Naive thymus-derived CD8-positive, alpha-beta T cell (primary cell): ENCODE measurements at places on chromosomes 13 and 19.

DNA sequence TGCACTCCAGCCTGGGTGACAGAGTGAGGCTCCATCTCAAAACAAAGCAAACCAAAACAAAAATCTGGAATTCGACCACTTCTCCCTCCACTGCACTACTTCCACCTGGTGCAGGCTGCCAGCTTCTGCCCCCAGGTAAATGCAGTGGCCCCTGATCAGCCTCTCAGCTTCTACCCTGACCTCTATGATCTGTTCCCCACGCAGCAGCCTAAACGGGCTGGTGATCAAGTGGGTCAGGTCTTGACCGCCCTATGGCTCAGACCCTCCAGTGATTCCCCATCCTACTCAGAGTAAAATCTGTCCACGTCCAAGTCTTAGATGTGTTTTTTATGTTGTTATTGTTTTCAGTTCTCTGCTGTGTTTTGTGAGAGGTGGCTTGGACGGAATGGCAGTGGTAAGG is 163.9 kb downstream of the KCTD15 start:
- DNase-seq, result no peak

GRCh38 chr13:33578786-33579185 is 239.2 kb upstream of the RFC3 start:
- DNase-seq, result no peak

- no peak for DNase-seq
These were observed 649.3 kb upstream of the ARGLU1 start for GRCh38 chr13:107217251-107217650.

DNA sequence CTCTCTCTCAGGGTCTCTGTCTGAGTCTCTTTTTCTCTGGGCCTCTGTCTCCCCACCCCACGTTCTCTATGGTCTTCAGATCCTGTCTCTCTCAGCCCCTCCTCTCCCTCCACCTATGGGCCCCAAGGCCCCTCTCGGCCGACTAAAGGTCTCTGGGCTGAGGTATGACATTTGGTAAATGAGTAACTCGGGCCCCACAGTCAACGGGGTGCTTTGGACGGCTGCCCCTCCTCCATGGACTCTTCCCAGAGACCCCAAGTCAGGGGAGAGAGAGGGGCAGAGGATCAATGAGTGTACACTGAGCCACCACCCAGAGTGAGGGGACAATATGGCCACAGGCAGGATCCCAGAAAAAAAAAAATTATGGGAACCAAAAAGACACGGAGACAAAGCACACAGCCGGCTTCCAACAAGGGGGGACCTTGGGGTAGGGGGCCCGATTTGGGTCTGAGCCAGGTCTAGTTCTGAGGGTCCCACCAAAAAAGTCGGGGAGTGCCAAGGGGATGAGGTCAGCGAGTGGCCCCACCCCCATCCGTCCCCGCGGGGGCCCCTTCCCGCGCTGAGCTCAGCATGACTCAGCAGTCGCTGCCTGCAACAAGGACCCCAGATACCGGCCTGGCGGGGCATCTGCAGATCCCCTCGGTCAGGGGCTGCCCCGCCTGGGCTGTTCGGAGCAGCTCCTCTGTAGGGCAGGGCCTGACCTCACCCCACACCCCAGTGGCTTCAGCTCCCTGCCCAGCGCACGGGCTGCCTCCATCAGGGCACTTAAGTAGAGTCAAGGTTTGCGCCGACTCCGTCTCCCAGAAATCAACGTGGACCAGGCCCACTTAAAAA is 1.5 kb upstream of the FTL start:
- DNase-seq, result peak; percentile 46

DNA sequence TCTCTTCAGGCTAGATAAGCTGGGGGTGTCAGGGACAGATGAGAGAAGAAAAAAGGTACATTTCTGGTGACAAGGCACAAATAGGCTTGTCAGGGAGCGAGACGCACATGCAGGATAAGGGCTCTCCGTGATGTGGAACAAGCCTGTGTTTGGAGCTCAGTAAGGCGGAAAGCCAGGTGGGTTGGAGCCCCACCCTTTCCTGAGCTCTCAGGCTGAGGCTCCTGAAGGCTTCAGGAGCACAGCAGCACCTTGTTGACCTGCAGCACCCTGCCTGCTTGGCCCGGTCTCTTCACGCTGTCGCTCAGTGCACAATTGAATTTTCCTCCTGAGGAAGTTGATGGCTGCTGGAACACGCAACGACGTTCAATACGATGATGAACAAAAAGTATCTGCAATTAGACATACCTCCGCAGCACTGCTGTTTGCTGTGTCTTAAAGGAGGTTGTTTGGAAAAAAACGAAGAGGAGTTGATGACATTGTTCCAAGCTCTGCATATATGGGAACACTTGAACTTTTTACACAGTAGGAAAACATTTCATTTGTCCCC is 29.3 kb downstream of the SERP2 start:
- no peak for DNase-seq

DNA sequence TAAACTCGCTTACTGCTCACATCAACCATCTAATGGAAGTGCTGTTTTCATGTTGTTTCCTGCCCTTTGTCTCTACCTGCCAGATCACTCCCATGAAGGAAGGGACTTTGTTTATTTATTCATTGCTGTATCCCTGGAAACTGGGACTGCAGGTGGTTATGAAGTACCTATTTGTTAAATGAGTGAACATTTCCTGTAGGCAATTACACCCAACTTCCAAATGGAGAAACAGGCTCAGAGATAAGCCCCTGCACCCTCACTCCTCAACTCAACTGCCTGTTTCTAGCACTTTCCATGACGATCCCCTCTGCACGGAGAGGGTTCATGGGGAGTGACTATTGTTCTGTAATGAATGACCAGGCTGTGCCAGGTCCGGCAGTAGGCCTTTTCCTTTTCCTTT is 1.9 kb upstream of the SELENOW start:
- DNase-seq, result no peak

- no peak for DNase-seq
These were observed 222.1 kb downstream of the MZT1 start for GRCh38 chr13:72505376-72505775.

DNA sequence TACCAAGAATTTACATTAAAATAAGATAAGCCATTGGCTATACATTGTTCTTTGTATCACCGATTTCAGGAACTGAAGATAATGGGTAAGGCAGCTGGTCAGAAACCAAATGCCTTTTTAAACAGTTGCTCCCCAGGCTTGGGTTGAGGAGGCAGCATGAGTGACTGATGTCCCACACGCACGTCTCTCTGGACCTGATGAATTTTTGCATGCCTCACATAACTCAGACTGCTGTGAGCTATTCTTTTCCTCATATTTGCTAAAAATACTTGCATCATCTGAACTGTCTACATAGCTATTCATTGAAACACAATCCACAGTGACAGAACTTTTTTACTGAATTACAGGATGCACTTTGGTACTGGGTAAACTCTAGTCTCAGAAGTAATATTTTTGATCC is 123.6 kb upstream of the MAB21L1 start:
- DNase-seq, result no peak

DNA sequence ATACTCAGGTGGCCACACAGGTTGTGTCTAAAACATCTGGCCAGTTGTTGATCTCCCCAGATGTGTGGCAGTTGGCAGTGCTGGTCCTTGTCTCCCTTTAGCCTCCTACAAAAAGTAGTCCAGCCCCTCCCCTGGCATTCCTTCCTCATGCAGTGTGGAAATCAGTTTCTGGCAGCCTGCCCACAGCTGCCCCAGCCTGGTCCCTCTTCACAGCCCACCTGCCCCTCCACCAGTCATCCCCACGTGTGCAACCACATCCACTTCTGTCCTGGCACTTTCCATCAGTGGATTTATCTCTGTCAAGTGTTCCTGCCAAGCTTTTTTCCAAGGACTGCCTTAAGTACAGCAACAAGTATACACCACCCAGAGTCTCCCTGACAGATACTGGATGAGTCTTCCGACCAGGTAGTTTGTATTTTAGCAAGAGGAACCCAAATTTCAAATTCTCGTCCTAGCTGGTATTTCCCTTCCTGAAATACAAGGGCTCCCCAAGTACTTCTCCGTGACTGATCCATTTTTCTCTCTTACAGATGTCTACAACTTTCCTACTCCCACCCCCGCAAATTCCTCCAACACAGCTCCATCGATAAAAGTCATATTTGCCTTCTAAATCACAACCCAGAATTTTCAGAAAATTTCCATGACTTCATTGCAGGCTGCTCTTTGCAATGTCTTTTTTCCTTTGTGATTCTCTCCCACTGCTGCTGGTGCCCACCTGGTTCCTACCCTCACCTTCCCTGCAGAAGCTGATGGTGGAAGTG is 313.5 kb downstream of the FOXO1 start:
- no peak for DNase-seq

- peak; percentile 99 for DNase-seq
These were observed 720 bp upstream of the HNRNPL start for GRCh38 chr19:38850436-38850975.

DNA sequence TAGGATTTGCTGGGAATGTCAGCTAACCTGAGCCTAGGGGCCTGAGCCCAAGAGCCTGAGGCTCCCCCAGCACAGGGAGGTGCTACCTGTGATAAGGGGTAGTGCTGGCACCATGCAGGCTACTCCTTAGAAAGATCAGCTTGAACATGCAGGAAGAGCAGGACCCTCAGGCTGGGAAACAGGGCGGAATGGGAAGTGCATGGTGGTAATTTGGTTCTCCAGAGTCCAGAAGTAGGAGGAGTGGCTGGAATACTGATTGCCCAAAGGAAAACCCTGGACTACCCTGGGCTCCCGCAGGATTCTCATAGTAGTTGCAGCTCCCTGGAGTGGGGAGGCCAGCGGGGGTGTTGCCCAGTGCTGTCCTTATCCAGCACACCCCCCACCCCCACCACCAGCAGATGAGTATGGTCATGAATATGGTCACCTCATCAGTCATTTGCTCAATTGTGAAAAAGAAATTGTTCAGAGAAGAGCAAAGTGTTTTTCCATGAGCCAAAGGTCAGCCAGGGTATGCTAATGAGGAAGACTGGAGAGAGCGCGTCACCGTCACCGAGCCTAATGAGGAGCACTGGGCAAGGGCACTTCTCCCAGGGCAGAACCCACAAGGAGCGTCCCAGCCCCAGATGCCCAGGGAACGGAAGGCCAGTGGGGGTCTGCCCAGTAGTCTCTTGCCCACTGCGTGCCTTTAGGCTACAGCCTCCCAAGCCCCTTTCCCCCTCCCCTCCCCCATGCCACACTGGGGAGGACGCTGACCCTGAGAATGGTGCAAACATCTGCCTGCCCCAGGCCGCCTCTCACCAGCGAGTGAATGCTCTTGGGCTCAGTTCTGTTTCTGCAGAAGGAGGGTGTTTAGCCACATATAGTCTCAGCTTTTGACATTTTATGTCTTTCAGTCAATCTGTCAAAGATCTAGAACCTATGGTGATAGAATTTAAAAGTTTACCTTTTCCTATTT is 5.3 kb downstream of the SLC25A15 start:
- no peak for DNase-seq

- no peak for DNase-seq
These were observed 120.0 kb downstream of the UQCRFS1 start for GRCh38 chr19:29092712-29093552.

DNA sequence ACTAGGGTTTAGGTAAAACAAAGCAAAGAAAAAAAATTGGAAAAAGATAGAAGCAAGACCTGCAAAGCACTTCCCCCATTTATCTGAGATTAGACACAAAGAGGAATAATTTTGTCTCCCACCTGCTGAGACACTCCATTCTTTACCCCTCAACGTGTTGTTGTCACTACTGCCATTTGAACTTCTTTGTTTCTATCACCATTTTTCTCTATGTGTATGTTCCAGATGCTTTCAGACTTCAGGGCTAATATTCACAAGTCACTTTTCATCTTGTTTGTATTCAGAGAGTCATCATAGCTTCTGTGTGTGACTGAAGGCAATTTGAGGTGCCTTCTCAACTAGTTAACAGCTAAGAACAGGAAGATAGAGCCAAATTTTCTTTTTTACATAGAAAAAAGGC is 512.5 kb downstream of the TBC1D4 start:
- no peak for DNase-seq

DNA sequence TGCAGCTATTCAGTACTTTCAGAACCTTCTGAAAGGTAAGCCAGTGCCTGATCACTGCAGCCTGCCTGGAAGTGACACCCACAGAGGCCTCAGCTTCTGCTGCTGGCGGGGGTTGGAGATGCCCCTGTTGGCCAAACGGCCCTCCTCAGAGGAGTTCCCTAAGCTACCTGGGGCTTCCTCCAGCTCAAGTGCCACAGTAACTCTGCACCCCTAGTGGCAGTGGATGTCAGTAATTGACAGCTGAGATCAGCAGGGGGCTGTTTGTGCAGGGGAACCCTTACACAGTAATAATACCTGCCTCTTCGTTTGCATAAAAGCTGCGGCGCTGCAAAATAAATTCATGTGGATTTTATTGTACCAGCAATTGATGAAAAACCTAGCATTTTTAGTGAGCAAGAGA is 28.9 kb downstream of the TDRD12 start:
- peak; percentile 71 for DNase-seq

DNA sequence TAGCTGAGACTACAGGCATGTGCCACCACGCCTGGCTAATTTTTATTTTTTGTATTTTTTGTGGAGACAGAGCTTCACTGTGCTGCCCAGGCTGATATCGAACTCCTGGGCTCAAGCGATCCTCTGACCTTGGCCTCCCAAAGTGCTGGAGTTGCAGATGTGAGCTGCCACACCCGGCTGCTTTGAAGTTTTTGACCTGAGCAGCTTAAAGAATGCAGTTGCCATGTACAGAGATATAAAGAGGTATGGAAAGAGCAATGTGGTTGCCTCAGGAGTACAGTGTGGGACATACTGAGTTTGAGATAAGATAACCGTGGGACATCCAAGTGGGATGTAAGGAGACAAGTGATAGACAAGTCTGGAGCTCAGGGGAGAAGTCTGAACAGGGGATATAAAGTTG is 82.7 kb upstream of the LSM14A start:
- DNase-seq, result no peak

DNA sequence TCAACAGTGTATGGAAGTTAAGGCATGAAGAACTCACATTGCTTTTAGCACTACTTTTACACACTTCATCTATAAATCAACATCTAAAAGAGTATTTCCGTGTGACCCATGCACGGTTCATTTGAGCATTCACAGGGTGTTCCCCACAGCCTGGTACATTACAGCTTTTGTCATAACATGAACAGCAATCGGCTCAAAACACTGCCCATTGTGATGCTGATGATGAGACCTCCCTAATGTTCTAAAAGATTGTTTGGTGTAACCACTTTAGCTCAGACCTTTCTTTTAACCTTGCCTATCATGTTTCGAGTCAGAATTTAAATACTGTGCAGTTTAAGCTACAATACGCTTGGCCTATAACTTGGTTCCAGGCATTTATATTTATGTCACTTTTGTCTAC is 4.1 kb upstream of the KLF5 start:
- no peak for DNase-seq

DNA sequence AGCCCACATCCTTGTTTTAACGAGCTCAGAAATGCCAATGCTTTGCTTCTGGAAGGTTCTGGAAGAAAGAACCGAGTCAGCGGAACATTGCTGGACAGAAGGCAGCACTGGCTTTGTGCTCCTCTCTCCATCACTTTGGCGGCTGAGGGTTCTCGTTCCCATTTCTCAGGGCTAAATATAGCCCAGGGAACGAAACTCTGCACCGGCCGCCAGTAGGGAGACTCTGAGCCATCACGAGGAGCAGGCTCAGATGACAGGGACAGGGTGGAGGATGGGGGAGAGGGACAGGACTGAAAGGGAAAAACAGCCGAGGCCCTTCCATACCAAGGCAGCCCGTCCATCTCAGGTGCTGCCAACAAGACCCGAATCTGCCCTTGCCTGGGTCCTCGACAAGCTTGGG is 166.4 kb downstream of the CACNA1A start:
- no peak for DNase-seq

GRCh38 chr19:39805104-39805503 is 26.4 kb downstream of the LEUTX start:
- DNase-seq, result no peak
